ENCODE measurements at places on chromosomes 5 and 9. TPM values are rescaled to one million over a fixed set of nuclear protein-coding genes. Genes with fewer than 3 reads are reported as not detected.

Gene ANKRD33B
- total RNA-seq: 1.9 TPM

Gene IFNW1
- total RNA-seq: not detected

Gene LRRTM2
- total RNA-seq: not detected

Gene PCDHA10
- not detected for total RNA-seq

Gene VLDLR
- 4.6 TPM for total RNA-seq

Gene ZNF300
- 3.2 TPM for total RNA-seq

Measured in myometrial cell (primary cell).